ENCODE measurements at places on chromosomes 6 and 20. TPM values are rescaled to one million over a fixed set of nuclear protein-coding genes. Genes with fewer than 3 reads are reported as not detected.

DNA sequence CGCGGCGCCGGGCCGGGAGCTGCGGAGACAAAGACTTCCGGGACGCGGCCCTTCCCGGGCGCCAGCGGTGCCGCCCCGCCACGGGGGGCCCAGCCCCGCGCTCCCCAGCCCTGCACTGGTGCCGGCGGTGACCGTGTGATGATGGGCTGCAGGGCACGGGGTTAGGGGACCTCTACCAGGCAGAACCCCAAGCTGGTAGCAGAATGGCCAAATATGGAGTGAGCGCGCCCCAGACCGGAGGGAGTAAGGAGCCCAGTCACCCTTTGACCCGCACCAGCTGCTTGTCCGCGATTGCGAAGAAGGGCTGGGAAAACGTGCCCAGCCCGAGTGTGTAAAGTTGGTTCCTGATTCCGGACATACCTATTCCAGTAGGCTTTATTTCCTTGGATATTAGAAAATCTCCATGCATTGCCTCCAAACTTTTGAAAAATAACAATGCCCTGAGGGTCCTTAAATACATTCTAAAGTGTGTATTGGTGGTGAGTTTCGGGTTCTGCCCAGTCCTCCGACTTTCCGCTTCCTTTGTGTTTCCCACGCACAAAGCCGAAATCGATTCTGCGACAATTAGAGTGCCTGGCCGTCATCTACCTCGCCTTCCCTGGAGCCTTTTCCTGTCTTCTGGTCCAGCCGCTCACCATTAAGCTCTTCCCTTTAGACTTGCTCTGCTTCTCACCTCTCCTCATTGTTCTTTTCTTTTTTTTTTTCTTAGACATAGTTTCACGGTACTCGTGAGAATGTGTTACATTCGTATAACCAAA is 1.1 kb downstream of the ABRACL start:
- no peak overlapping the region for H3K4me3 ChIP-seq
- peaks cover 13% of the 10 kb centered on the region for H3K4me1 ChIP-seq
- no peak overlapping the region for H3K27ac ChIP-seq

DNA sequence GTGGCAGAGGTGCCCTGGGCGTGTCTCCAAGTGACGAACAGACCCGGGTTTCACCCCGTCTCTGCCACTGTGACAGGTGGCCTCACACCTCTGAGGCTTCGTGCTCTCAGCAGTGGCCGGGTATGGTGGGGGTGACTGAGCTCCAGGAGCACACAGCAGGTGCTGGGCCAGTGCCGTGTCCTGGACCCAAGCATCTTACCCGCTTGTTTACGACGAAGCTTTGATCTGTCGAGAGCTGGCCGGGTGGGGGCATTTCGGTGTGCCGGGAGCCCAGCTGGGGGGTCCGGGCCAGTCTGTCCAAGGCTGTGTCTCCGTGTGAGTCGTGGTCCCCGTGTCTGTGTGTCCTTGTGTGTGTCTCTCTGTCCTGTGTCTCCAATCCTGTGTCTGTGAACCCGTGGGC is 7.1 kb upstream of the LKAAEAR1 start:
- H3K36me3 ChIP-seq: no peaks in the 10 kb centered on the region
- no peak for DNase-seq
- no peak overlapping the region for H3K27ac ChIP-seq
- H3K4me3 ChIP-seq: no peak overlapping the region

GRCh38 chr6:2768696-2769095 is 3.5 kb downstream of the WRNIP1 start:
- H3K36me3 ChIP-seq: peaks cover 12% of the 10 kb centered on the region
- H3K27me3 ChIP-seq: no peaks in the 10 kb centered on the region
- H3K4me1 ChIP-seq: peaks cover 3% of the 10 kb centered on the region
- DNase-seq: no peak
- H3K27ac ChIP-seq: no peak overlapping the region

DNA sequence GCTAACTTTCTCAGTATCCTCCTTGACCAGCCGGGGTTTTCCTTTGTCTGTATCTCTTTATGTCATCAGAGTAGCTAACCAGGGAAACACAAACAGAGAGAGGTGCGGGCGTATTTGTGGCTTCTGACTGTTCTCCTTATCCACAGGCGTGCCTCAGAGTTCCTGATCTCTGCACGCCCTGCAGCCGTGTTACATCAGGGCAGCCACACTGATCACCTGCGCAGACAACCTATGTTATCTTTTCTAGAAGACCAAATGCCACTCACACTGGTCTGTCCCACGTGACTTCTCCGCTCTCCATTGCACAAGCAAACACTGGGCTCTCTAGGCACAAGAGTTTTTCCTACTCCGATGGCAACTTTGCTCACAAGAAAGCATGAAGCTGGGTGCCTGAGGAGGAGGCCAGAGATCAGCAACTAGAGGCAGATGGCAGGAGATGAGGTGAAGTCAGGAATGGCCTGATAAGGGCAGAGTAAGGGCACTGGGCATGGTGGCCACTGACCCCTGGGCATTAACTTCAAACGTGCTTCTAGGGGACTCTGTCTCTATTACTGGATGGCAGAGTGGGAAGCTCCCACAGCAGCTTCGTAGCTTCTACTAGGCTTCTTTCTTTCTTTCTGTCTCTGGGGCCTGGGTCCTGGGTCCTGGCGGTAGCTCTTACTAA is 4.5 kb downstream of the PDE10A start:
- no peak overlapping the region for H3K4me3 ChIP-seq
- no peaks in the 10 kb centered on the region for H3K36me3 ChIP-seq
- peaks cover 42% of the 10 kb centered on the region for H3K27me3 ChIP-seq
- no peak overlapping the region for H3K27ac ChIP-seq
- no peak for DNase-seq
- H3K4me1 ChIP-seq: no peaks in the 10 kb centered on the region

DNA sequence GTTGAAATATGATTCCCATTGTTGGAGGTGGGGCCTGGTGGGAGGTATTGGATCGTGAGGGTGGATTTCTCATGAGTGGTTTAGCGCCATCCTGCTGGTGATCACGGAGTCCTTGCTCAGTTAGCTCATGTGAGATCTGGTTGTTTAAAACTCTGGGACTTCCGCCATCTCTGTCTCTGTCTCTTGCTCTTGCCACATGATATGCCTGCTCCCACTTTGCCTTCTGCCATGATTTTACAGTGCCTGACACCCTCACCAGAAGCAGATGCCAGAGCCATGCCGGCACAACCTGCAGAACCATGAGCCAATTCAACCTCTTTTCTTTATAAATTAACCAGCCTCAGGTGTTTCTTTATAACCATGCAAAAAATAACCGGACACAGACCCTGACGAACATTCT is 44.7 kb upstream of the ZFP64 start:
- no peak overlapping the region for H3K4me3 ChIP-seq
- H3K4me1 ChIP-seq: no peaks in the 10 kb centered on the region
- no peaks in the 10 kb centered on the region for H3K27me3 ChIP-seq

DNA sequence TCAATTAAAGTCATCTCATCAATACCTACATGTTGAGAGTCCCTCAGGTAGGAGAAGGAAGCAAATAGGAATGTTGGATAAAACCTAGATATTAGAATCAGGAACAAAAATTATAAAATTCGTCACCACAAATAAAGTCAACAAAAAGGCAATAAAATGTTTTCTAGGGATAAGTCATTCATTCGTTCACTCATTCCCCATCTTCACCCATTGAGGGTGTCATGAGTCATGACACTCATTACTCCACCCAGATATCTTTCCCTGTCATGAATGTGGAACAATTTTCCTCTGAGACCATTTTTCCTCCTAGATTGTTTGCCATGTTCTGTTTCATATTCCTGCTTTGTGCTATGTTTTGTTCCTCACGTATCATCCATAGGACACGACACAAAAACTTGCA is 50.9 kb upstream of the OLIG3 start:
- DNase-seq: no peak
- H3K27me3 ChIP-seq: no peaks in the 10 kb centered on the region
- H3K4me3 ChIP-seq: no peak overlapping the region
- H3K27ac ChIP-seq: no peak overlapping the region

DNA sequence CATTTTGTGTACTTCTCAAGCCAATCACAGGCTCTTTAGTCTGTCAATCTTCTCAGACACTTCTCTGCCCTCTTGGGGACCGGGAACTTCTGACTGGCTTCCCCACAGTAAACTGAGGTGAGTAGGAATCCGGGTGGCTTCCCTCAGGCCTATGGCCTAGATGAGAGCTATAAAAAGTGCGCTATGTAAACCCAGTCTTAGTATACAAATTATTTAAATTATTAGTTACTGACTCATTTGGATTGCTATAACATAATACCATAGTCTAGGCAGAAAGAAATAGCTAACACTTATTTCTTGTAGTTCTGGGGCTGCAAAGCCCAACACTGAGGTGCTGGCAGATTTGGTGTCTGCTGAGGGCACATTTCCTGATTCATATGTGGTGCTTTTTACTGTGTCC is 109.2 kb upstream of the MCHR2 start:
- no peak overlapping the region for H3K27ac ChIP-seq
- no peak overlapping the region for H3K4me3 ChIP-seq
- no peak for DNase-seq
- no peaks in the 10 kb centered on the region for H3K4me1 ChIP-seq
- H3K27me3 ChIP-seq: no peaks in the 10 kb centered on the region
- H3K36me3 ChIP-seq: no peaks in the 10 kb centered on the region

GRCh38 chr6:129651291-129651691 is 58.7 kb downstream of the ARHGAP18 start:
- no peaks in the 10 kb centered on the region for H3K36me3 ChIP-seq
- no peak for DNase-seq
- H3K27ac ChIP-seq: no peak overlapping the region
- no peak overlapping the region for H3K4me3 ChIP-seq

DNA sequence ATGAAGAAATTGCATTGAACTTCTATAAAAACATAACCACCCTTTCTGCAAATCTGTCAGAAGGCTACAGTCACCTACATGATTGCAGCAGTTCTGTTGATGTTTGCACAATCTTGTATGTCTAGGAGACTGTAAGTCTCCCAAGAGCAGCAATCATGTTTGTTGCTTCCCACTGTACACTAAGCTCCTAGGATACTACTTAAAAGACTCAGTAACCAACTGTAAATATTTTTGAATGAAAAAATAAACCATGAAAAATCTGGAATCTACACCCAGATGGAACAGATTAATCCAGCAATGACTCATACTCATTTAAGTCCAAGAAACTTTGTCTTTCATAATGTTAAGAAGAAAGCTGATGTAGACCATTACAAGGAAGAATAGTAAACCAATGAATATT is 168.5 kb upstream of the ATXN1 start:
- no peak overlapping the region for H3K27ac ChIP-seq
- H3K27me3 ChIP-seq: no peaks in the 10 kb centered on the region
- no peaks in the 10 kb centered on the region for H3K4me1 ChIP-seq
- no peak for DNase-seq

DNA sequence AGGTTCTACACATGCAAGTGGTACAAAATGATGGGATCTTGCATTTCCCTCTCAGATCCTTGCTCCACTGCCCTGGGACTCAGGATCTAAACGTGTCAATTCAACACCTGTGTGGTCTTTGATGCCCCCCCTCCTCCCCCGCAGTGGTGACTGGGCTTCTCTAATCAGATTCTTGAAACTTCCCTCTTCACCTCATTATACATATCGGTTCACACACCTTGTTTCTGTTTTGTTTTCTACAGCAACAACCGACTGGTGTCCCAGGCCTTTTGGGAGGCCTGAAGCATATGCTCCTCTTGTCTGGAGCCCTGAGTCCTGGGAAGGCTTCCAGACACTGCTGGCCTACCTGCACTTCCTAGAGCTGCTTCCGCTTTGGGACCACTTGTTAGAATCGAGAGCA is 20.0 kb downstream of the SAMD3 start:
- H3K27ac ChIP-seq: no peak overlapping the region
- no peak overlapping the region for H3K4me3 ChIP-seq
- DNase-seq: peak; percentile 50
- no peaks in the 10 kb centered on the region for H3K27me3 ChIP-seq
- peaks cover 15% of the 10 kb centered on the region for H3K4me1 ChIP-seq

GRCh38 chr20:24653306-24653705 is 183.9 kb downstream of the SYNDIG1 start:
- no peak overlapping the region for H3K4me3 ChIP-seq
- no peak for DNase-seq
- no peaks in the 10 kb centered on the region for H3K4me1 ChIP-seq
- no peaks in the 10 kb centered on the region for H3K36me3 ChIP-seq
- H3K27me3 ChIP-seq: no peaks in the 10 kb centered on the region

GRCh38 chr6:24273096-24273870 is 84.6 kb downstream of the DCDC2 start:
- H3K4me1 ChIP-seq: no peaks in the 10 kb centered on the region
- no peak overlapping the region for H3K27ac ChIP-seq
- H3K27me3 ChIP-seq: no peaks in the 10 kb centered on the region
- DNase-seq: no peak

DNA sequence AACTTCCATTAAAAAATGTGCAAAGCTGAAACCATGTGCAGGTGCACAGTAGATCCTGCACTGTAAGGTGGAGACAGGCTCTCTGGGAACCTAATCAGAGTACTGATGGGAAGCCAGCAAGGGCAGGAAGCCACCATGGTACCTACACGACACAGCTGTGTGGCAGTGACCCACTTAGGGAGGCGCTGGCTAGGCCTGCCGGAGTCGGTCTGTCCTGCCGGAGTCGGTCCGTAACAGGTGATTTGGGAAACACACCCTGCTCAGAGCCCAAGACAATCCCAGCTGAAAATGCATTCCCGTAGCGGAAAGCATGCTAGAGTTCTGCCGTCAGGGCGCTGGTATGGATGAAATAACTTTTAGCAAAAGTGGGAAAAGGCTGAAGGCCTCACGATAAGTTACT is 17.2 kb downstream of the TXNDC5 start:
- H3K4me1 ChIP-seq: no peaks in the 10 kb centered on the region
- no peak overlapping the region for H3K4me3 ChIP-seq
- H3K27ac ChIP-seq: no peak overlapping the region
- H3K27me3 ChIP-seq: no peaks in the 10 kb centered on the region

DNA sequence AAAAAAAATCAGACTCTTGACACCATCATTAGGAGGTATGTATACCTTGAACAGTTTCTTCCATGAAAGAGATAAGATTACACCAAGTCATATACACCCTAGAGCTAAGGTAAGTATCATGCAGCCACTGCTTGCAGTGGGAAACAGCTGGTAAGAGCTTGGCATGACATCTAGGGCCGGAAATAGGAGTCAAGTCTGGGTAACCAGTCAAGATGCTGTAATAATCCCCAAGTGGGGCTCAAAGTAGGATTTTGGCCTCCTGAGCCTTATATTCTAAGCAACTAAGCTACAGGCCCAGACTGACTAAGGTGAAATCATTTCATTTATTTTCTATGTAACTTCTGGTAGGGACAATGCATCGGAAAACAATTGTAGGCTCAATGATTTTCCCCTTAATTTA is 23.9 kb downstream of the TRERF1 start:
- no peak overlapping the region for H3K27ac ChIP-seq
- no peak overlapping the region for H3K4me3 ChIP-seq
- H3K36me3 ChIP-seq: peaks cover 9% of the 10 kb centered on the region
- peaks cover 7% of the 10 kb centered on the region for H3K4me1 ChIP-seq
- DNase-seq: no peak
- no peaks in the 10 kb centered on the region for H3K27me3 ChIP-seq

The DEFB132 gene
- not detected for total RNA-seq

The CLDN20 gene
- not detected for total RNA-seq

The NKX2-2 gene
- 0.11 TPM for total RNA-seq

The ESR1 gene
- not detected for total RNA-seq

The NRSN1 gene
- not detected for total RNA-seq

The CRYBG1 gene
- 5.7 TPM for total RNA-seq
